ENCODE measurements at places on chromosomes 1 and 21.
A peak's percentile ranks its signal among the peaks of the same experiment; 100 is the strongest.

GRCh38 chr1:152980676-152981075 is 3.2 kb upstream of the SPRR1A start:
- no peak for DNase-seq

DNA sequence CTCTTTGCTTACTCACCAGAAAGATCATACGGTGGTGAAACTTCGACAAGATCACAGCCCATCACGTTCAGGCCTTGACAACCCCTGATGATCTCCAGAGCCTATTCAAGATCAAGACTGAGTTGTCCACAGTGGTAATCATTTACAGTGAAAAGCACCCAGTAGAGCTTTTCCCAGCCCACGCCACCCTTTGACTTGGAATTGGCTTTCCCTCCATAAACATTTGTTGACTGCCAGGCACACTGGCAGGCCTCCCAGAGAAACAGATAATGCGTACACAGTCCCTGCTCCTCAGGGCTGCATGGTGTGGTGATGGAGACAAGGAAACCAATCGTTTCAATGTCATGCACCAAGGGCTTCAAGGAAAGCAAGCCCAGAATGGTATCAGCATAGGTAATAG is 10.1 kb downstream of the AGMAT start:
- no peak for DNase-seq

- DNase-seq: no peak
Observed at GRCh38 chr1:27356619-27357280, 10.0 kb downstream of the MAP3K6 start.

DNA sequence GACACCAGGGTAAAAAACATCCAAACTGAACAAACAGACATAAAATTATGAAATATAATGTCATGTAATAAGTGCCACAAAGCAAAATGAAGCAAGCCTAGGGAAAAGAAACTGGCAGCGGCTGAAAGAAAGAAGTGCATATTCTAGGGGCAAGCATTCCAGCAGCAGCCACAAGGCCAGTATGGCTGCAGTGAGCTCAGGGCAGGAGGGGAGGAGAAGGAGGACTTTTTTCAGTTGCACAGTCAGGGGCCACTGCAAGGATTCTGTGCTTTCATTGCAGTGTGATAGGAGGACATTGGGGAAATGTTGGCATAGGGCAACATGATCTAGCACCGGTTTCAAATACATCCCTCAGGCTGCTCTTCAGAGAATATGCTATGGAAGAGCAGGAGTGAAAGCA is 263.8 kb downstream of the NEGR1 start:
- DNase-seq: no peak

DNA sequence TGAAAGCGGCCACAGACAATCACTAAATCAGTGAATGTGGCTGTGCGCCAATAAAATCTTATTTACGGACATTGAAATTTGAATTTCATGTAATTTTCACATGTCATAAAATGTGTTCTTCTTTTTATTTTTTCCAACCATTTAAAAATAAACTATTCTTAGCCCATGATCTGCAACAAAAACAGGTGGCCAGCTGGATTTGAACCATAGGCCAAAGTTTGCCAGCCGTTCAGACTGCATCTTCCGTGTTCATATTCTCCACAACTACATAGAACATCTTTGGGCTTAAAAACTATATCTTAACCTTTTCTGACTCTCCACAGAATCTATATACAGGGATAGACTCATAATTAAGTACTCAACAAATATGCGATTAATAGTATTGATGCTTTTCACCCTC is 81.2 kb upstream of the RALGPS2 start:
- no peak for DNase-seq

DNA sequence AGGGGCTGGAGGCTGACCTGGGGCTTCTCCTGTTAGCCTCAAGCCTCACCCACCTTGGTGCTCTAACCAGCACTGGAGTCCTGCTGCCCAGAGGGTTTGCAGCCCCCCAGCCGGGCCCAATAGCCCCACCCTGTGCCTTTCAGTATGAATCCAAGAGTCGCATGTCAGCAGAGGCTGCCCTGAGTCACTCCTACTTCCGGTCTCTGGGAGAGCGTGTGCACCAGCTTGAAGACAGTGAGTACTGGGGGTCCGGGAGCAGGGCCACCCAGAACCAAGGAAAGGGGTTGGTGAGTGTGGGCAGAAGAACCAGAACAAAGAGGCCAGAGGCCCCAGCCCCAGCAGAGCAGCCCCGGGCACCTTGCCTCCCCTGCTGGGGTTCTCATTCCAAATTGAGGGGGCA is 25.6 kb downstream of the CDK18 start:
- DNase-seq: no peak

- DNase-seq: no peak
Observed at GRCh38 chr21:43597052-43597451, 62.2 kb downstream of the HSF2BP start.

GRCh38 chr1:15033264-15033663 is 120.3 kb upstream of the TMEM51 start:
- no peak for DNase-seq

GRCh38 chr1:154994591-154994990 is 1.2 kb downstream of the LENEP start:
- DNase-seq: no peak

GRCh38 chr1:94000510-94001282 is 91.5 kb upstream of the GCLM start:
- no peak for DNase-seq

DNA sequence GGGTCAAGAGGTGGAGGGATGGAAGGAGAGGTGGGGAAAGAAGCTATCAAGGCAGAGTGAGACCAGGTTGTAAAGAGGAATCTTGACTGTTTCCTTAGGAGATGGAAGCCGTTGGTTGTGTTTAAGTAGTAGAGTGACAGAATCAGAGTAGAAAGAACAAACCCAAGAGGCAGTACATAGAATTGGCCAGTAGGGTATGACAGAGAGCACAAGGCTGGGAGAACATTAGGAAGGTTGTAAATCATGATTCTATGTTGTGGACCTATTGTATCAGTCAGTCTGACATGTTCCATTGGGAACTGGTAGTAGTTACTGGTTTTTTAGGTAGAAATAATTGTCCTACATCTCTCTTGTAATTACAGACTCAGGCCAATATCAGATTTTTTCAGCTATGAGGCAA is 486.9 kb upstream of the USP24 start:
- DNase-seq: no peak

DNA sequence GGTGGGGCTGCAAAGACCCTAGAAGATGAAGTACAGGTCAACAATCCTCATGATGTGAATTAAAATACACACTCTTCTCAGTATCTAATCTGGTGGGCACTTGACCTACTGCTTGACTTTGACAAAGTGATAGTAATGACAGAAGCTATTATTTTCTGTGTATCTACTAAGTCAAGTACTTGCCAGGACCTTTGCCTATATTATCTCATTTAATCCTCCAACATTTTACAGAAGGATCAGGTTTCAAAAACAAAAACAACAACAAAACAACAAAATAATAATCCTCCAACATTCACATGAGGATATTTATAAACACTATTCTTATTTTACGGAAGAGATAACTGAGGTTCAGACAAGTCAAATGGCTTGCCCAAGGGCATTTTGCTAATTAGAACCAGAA is 4.4 kb upstream of the CD48 start:
- no peak for DNase-seq

- DNase-seq: no peak
Observed at GRCh38 chr1:104294259-104294658, 544.6 kb downstream of the AMY1C start.

DNA sequence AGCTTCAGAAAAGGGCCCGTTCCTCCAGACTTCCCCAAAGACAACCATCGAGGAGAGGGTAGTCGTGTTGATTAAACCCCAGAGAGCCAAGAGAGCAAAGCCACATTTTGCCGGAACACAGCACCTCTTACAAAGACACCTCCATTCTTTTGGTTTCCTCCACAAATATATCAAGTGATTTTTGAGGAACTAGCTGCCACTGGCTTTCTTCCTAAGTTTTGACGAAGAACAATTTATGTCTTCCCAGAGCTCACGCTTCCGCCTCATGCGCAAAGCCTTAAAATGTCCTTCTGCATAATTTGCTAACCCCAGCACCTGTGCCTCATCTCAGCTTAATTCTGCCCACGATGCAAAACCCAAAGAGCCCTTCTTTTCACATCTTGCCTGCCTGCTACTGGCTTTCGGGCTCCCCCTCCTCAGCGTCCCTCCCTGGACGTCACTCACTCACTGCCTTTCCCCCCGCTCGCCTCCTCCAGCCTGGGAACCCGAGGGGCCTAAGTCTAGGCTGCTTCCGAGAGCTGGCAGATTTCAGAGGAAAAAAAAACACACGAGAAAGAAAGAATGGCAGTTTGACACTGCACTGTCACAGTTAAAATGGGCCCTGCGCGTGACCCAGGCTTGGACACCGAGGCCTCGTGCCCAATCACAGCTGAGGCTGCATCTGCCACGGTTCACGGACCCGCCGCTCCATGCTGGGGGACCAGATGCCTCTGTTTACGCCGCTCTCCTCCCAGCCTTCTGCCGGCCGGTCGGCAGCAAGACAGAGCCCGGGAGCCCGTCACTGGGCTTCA is 77.6 kb upstream of the IFNAR2 start:
- no peak for DNase-seq

DNA sequence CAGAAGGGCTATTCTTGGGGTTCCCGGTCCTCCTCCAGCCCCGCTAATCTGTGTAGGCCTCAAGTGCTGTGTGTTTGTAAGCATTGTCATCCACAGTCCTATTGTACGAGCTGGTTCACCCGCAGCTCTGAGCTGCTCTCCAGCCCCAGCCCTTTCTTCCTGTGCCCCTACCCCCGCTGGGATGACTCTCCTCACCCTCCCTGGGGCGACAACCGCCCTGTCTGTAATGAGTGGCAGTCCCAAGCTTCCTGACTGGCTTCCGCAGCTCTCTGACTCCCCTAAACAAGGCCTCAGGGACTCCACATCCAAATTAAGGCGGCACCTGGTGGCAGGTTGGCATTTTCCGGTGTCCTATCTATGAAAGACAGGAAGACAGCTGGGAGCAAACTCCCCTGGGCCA is 45.8 kb downstream of the TFF3 start:
- DNase-seq: no peak

DNA sequence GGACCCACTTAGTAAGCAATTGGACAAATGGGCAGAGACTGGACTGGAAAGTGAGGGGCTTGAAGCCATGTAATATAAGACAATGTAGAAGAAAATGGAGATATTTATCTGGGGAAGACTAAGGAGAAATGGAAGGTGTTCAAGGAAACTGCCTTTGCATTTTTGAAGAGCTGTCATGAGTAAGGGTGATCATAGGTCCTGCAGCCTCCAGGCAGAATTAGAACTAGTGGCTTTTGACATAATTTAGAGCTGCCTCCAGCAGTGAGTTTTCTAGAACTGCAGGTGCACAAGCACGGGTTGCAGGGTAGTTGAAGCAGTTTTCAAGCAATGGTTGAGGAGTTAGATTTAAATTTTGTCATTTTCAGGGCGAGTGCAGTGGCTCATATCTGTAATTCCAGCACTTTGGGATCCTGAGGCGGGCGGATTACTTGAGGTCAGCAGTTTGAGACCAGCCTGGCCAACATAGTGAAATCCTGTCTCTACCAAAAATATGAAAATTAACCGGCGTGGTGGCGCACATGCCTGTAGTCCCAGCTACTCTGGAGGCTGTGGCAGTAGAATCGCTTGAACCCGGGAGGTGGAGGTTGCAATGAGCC is 3.7 kb upstream of the CDC14A start:
- DNase-seq: no peak

DNA sequence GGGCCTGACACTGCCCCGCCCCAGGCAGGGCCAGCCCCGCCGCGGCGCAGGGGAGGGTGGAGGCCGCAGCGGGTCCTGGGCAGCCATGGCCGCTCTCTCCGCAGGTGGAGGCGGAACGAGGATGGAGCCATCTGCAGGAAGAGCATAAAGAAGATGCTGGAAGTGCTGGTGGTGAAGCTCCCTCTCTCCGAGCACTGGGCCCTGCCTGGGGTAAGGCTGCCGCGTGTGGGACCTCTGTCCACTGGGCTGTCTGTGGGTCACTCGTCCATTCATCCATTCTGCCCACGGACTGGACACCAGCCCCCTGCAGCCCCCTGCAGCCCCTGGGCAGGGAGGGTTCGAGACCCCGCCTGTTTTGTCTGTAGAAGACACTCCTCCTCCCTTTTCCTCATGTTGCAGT is 18.4 kb upstream of the LRRC3 start:
- no peak for DNase-seq

- peak; percentile 21 for DNase-seq
Observed at GRCh38 chr1:27284425-27285273, 37.3 kb upstream of the TMEM222 start.

- no peak for DNase-seq
Observed at GRCh38 chr1:31639543-31639942, 5.1 kb downstream of the PEF1 start.

DNA sequence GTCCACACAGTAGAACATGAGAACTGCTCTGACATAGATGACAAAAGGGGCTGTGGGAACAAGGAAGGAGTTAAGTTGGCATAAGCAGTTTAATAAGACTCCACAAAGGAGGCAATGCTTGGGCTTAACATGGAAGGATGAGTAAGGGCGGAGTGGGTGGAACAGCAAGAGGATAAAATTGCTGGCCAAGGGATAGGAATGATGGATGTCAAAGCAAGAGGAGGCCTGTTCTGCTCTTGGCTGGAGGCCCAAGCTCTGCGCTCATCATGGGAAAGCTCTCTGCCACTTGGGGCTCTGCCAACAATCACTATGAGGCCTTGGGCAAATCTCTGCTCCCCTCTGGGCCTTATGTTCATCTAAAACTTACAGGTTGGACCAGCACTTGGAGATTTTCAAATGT is 98.3 kb upstream of the CAMK1G start:
- no peak for DNase-seq

DNA sequence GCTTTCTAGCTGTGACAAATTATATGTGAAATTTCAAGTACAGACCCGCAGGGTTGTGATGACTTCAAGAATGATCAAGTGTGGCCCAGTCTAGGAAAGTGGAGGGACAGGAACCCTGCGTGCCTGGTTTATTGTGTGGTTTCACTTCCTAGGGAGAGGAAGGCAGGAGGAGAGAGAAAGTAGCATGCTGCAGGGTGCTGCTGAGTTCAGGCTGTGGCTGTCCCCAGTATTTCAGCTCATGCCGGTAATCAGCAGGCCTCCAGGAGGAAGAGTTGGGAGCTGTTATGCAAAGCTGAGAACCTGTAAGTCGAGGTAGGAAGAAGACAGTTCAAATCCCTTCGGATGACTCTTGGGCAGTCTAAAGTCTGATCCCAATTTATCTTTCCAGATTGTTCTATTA is 140.4 kb downstream of the ROR1 start:
- DNase-seq: no peak

- no peak for DNase-seq
Observed at GRCh38 chr1:12772520-12772919, 1.0 kb upstream of the PRAMEF12 start.

DNA sequence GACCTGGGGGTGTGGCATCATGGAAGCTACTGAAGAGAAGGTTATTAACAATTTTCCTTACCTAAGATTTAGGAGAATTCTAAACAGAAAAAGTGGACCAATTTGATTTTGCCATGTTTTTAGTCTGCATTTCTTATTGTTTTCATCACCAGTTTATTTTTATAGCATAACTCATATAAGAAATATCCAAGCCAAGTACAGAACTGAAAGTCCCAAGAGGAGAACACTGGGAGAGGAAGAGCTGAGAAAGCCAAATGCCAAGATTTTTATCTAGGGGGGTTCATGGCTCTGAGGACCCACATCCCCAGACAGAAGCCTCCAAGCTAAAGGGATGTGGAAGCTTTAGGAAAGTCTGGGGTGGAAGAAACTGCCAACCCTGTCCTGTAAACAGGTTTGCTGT is 109.4 kb upstream of the DUSP10 start:
- DNase-seq: no peak
